ENCODE measurements at places on chromosomes 4 and X.

- DNase-seq = no peak
Measured at GRCh38 chr4:123553279-123553678, 156.7 kb downstream of the SPRY1 start.

GRCh38 chr4:164204434-164204833 is 549.5 kb upstream of the SMIM31 start:
- no peak for DNase-seq

- DNase-seq = no peak
Measured at GRCh38 chr4:142861351-142861750, 15.2 kb upstream of the INPP4B start.

DNA sequence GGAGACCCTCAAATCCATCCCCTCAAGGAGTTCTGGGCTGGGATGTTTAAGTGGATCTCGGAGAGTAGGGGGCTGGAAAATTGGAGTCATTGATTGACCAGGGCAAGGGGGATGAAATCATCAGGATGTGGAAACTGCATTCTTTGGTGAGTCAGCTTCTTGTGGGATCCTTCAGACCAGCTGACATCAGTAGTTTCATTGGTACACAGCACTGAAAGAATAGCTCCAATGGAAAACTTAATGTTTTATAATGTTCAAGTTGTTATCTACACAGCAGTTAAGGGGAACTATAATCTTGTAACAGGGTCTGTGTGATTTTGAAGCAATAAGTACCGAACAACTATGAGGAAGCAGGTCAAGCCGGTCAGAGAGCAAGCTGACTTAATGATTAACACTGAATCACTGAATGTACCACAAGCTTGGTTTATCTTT is 506.1 kb downstream of the RPA4 start:
- DNase-seq = no peak

DNA sequence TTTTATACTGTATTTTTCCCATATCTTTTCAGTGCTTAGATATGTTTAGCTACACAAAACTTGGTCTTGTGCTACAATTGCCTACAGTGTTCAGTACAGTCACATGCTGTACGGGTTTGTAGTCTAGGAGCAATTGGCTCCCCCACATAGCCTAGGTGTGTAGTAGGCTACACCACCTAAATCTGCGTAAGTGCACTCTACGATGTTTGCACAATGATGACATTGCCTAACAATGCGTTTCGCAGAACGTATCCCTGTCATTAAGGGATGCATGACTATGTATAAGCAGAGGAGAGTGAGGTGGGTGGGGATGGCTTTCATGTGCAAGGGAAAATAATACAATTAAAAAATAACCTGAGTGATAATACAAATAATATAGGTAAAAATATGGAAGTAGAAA is 131.4 kb downstream of the GBA3 start:
- no peak for DNase-seq

GRCh38 chr4:180923486-180923885 is 1319.7 kb upstream of the TENM3 start:
- DNase-seq = no peak

DNA sequence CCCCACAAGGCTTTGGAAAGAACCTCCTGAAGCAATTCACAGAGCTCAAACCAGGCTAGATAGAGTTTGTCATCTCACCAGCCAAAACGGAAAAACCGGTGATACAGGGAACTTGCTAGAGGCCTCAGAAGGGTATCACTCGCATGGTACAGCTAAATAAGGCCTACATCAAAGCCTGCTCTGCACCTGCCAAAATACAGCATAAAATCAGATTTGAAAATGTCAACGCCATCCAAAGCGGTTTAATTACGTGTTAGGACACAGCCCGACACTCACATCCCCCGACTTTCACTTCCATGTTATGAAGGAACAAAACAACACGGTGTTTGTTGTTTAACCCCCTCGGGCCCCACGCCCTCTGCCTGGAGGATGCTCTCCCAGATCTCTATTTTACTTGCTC is 65.0 kb downstream of the MAPK10 start:
- no peak for DNase-seq

GRCh38 chr4:186624951-186625350 is 69.6 kb upstream of the MTNR1A start:
- DNase-seq = no peak

DNA sequence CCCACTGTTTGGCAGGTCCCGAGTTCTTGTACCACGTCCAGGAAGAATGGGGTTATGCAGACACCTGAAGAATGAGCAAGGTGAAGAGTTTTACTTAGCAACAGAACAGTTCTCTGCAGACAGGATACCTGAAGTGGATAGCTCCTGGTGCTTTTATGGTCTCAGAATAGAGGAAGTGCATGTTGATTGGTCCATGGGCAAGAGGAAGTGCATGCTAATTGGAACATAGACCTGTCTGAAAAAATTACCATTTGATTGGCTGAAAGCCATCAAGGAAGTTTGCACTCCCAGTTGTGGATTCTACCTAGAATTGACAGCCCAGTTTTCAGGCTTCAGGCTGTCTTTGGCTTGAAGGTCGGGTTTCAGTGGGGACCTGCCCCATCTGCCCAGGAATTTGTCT is 887.5 kb downstream of the FAT4 start:
- no peak for DNase-seq

DNA sequence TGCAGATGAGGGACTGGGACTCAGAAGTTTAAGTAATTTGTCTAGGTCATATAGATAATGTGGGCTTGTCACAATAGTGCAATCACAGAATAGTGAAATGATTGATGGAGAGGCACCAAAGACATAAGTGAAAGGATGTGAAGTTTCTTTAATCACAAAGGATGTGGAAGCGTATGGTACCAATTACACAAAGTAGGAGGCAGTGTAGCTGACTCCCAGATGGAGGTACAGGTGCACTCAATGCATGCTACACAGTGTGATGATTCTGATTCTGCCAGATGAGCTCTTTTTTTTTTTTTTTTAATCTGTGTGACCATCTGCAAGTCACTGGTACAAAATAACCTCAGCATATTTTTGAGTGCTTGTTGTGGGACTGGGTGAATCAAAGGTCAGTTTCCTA is 411.3 kb downstream of the SPRY1 start:
- DNase-seq = no peak

DNA sequence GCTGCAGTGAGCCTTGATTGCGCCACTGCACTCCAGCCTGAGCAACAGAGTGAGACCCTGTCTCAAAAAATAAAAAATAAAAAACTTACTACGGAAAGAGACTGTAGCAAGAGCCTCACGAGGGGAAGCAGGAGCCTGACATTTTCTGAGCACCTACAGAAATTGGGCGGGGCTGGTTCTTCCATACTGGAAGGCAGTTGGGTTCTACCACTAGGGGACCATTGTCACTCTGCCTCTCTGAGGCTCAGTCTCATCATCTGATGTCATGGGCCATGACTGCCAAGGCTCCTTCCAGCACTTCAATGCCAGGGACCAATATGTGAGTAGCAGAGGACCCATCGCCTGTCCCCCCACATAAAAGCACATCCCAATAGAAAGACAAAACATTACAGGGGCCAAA is 8.2 kb downstream of the SH3KBP1 start:
- DNase-seq = no peak

- DNase-seq = no peak
Measured at GRCh38 chrX:22664826-22665225, 334.9 kb upstream of the DDX53 start.

- no peak for DNase-seq
Measured at GRCh38 chrX:72003811-72004750, 93.4 kb downstream of the NHSL2 start.

DNA sequence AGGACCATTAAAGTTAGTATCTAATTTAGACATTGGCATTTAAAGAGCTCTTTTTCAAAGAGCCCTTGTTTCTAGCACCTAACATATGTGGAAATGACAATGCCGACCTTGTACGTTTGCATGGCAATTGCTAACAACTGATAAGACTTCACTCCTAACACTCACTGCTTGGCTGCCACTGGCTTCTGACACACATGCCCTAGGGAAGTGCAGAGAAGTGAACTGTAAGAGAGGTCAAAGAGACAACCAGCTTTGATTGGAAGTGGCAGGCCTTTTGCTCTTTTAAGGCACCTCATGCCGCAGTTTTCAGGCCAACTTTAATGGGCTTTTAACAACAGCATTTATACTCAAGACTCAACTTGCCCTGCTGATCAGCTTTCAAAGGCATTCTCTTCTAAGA is 158.4 kb downstream of the RAB28 start:
- DNase-seq = no peak

DNA sequence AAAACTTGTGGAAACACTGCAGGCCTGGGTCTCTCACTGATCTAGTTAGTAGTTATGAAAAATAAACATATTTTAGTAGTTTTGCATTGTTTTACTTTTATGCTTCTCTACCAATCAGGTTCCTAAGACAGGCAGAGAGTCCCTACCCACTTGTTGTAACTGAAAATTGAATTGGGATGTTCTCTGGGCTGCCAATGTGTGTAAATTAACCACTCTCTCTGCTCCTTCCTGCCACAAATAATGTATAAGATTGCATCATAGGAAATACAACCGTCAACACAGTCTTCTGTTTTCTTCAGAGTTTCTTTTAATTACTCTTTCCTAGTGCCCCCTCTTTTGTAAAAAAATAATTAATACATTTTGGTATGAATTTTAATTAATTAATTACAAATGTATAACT is 677.3 kb downstream of the FSTL5 start:
- no peak for DNase-seq

DNA sequence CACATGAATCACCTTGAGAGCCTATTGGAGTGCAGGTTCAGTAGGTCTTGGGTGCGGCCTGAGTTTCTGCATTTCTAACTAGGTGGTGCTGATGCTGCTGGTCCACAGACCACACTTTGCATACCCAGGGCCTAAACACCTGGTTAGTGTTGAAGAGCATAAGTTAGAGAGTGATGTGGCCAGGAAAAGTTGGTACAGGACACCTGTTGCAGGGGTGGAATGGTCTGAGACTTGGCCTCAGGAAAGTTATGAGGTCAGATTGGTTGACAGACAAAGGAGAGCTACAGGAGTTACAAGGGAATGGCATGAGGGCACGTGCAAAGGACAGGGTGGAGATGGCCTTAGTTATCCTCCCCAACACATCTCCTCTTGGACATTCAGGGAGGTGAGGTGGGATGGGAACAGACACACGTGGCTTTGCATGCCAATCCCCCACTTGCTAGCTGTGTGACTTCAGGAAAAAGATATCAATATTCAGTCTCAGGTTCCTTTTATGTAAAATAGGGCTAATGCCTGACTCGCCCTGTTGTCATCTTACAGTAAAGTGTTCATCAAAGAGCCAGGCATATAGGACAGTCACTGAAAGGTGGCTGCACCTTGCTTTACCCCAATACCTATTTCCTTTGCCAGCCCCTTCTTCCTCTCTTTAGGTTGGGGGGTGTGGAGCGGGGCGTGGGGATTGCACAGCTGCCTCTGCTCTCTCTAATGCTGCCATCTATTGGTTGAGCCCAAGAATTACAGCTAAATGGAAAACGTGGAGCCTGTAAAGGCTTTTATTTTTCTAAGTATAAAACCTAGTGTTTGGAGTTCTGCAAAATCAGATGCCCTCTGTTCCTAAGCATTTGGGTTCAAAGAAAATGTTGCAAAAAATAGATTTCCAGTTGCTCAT is 47.5 kb downstream of the ATG4A start:
- no peak for DNase-seq

DNA sequence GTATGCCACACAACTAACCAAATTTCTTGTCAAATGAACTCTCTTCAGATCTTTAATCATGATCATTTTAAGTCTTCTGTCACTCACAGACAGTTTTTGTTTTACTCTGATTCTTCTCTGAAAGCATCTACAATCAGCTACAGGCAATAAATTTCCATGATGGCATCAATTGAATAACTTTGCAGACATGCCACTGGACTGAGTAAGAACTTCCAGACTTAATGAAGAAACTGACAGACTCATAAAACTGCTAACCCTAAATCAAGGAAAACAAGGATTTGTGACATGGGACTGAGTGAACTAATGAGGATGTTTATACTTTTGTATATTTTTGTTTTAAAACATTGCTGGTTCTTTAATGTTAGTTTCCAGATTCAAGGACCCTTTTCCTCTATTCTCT is 5.5 kb upstream of the PPP1R2C start:
- DNase-seq = no peak

GRCh38 chr4:8694651-8695151 is 102.1 kb downstream of the CPZ start:
- no peak for DNase-seq

- no peak for DNase-seq
Measured at GRCh38 chr4:56973336-56973735, 4.1 kb downstream of the NOA1 start.

DNA sequence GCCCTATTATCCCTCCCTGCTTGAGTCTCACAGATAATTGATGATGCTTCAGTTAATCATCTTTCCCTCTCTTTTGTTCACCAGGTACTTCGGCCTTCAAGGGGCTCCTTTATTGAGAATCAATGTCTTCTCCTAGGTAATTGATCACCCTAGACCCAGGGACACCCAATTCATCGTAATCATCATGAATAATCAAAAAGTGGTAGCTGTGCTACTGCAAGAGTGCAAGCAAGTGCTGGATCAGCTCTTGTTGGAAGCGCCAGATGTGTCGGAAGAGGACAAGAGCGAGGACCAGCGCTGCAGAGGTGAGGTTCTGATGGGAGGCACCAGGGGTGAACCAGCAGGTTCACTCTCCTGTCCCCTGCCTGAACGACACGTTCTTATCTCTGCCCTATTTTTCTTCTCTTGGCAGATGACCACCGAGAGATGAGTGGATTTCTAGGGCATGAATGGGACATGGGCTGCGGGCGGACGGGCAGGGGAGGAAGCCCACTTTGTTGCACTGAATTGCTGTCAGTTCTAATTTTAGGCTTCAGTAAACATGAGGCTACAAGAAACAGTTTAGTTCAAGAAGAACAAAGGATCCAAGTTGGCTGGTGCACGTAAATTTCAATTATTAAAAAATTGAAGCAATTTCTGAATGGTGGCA is 80.5 kb downstream of the ALPK1 start:
- DNase-seq = no peak

DNA sequence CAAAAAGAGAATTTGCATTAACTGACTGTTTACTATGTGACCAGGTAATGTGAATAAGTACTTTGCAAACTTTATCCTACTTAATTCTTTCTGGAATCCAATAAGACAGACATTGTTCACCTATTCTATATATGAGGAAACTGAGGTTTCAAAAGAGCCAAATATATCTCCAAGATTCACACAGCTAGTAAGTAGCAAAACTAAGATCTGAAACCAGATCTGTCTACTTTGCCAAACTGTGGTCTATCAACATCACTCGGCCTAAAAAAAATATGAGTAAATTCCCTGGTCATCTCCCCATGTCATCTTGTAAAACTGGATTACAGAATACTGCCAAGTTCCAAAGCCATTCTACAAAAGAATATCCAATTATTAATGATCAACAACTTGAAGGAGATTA is 52.8 kb downstream of the ANAPC10 start:
- DNase-seq = no peak

DNA sequence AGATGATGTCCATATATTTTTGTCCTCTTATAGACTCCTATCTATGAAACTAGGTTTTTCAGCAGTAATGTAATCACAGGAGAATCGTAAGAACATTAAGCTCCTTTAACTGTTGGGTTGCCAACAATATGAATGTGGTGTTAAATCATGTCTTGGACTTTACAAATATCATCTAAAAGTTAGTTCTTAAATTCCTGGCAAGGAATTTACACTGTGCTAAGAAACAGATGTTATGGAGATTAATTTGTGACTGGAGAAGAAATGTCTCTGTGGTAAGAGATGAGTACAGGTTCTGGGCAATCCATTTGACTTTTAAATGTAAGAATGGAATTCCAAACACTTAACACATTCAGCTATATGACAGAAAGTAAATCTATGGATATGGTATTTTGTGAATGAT is 34.6 kb downstream of the CNKSR2 start:
- no peak for DNase-seq

- DNase-seq = peak; percentile 41
Measured at GRCh38 chr4:56976837-56977320, 527 bp downstream of the NOA1 start.

- no peak for DNase-seq
Measured at GRCh38 chr4:185405296-185405999, 8.8 kb downstream of the ANKRD37 start.

All from activated CD4-positive, CD25-positive, alpha-beta regulatory T cell (primary cell).